ENCODE measurements at places on chromosomes 16 and 17.

DNA sequence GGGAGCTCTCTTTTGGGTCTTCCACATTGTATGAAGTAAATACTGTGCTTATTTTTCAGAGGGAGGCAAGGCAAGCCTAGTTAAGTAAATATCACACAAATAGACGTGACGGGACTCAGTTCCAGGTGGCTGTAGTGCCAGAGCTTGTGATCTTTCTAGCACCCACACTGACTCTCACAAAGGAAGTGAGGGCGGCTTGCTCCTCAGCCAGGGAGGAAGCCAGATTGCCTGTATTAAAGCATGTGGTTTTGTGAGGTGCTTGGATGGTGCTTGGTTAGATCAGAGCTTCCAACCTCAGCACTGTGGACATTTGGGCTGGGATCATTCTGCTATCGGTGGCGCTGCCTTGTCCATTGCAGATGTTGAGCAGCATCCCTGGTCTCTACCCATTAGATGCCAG is 80.1 kb downstream of the VAT1L start:
- DNase-seq = no peak

DNA sequence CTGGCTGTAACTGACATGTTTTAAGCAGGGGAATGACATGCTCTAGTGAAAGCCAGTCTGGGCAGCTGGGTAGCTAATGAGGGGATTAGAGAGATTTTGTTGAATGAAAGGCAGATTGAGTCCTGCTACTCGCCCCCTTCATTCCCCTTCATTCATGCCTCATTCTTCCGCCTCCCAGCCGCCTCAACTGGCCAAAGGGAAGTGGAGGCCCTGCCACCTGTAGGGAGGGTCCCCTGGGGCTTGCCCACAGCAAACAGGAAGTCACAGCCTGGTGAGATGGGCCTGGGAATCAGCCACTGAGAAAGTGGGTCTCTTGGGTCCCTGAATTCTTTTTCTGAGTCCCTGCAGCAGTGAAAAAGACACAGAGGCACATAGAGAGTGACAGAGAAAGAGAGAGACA is 1.1 kb upstream of the CD19 start:
- DNase-seq = peak; percentile 43

- DNase-seq = no peak
Measured at GRCh38 chr16:31179219-31179746, 656 bp upstream of the FUS start.

- DNase-seq = no peak
Measured at GRCh38 chr16:47622451-47623176, 161.5 kb downstream of the PHKB start.

- DNase-seq = no peak
Measured at GRCh38 chr17:7328840-7329373, at the start of gene NEURL4. Gene NEURL4, minus strand, starts transcription at chr17:7329335. Its CDS starts 23 bp downstream, at chr17:7329312.

DNA sequence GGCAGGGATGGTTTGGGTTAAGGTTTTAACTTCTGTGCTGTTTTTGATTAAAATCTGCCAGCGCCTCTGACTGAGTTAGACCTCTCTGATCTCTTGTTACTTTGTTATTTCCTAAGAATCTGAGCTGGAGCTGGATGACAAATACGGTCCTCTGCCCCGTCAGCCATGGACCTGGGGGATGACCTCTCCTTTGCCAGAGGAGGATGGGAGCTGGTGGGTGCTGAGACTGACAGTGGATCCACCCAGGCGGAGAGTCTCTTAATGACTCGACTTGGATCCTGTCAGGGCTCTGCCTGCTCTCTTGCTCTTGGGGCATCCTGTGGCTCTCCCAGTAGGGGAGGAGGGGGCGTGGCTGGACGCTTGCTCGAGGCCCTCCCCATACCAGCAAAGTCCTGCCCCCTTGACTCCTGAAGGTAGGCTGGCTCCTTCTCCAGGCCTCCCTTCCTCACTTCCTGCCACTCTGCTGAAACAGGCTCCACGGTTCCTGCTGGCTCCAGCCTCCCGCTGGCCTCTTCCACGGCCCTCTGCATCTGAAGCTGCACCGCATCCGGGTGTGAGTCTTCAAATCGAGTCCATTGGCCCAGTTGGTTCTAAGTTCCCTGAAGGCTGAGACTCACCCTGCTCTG is 24.8 kb upstream of the MAP3K14 start:
- DNase-seq = no peak

DNA sequence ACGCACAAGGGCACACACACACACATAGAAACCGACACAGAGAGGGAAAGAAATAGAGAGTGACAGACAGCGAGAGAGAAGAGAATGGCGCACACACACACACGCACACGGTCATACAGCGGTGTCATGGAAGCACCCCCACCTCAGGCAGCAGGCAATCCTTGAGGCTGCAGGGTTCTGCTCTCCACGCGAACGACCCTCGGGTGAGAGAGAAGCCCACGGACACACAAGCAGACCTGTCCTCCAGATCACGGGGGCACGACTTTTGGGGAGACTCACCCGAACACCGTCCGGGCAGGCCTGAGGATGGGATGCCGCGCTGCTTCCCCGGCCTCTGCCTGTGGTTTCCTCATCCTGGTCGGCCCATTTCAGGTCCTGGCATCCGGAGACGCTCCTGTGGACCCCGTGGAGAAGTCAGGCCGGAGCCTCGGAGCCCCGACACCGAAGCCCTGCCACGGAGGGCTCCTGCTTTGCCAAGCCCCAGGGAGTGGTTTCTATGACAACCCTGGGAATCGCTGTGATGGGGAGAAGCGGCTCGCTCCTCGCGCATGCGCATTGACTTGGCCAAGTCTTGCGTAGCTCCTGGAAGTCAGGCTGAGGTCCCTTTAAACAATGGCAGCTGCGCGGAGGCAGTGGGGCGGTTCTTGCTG is 118.2 kb upstream of the KCNJ18 start:
- peak; percentile 30 for DNase-seq

GRCh38 chr17:83067071-83067717 is 12.2 kb upstream of the METRNL start:
- no peak for DNase-seq

DNA sequence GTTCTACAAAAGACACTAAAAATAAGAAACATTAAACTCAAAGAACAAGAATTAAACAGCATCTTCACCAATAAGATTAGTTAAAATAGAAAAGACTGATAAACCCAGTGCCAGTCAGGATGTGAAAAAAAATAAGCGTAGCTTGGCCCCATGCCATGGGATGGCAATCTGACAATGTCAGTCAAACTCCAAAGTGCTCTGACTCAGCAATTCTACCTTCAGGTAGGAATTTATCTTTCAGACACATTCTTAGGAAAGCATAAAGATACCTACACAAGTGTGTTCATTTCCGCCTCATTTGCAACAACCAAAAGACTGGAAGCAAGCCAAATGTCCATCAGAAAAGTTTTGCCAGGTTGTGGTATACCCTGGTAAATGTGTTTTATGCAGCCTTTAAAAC is 9.1 kb upstream of the MPO start:
- no peak for DNase-seq

DNA sequence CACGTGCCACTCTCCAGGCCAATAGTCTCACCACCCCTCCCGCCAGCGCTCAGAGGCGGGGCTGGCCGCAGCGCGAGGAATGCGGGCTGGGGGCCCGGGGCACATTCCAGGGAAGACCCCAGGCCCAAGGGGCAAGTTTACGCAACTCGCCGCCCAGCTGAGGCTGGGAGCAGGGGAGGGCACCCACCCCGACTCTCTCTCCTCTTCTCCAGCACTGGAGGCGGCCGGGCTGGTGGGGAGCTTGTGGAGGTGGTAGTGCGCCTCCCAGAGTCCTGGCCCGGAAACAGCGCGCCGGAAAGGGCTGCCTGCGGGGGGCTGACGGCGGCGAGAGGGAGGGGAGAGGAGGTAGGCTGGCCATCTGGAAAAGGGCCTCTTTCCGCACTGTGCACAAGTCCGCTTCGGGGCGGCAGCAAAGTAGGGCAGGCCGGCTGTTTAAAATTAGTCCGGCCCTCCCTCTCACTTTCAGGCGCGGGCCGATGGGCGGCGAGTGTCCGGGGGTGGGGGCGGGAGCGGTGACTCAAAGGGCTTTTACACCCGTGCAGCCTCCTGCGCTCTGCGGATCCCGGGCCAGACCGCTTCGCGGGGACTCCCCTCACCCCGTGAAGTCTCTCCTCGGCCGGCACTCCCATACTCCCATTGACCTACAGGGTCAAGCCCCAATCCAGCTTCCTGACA is 1.1 kb downstream of the FHOD1 start:
- DNase-seq = peak; percentile 79

- DNase-seq = no peak
Measured at GRCh38 chr17:47254403-47254943, 846 bp downstream of the ITGB3 start.

- peak; percentile 73 for DNase-seq
Measured at GRCh38 chr17:73192206-73192893, 505 bp upstream of the COG1 start.

DNA sequence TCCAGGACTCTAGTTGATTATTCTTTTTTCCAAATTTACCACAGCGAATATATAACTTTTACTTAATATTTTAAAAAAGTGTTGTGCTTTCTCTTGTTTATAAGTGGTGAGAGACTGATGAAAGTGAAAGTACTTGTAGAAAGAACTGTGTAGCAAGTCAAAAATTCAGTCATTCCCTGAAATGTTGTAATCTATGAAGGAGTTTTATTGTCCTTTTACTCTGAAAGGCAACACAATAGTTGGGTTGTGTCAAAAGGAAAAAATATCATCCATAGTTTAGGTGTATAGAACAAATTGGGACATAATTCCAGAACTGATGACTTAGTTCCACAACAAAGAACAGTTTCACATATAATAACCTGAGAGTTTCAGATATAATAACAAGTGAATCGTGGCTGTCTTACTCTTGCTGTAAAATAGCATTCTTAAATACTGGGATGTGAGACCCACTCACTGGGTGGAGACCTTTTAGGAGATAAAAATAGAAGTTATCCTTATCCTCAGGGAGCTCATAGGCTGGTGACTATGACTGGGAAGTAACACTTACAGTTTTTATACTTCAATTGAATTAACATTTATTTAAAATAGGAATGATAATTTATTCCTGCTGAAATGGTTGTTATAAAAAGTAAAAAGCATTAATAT is 20.6 kb downstream of the CYB5B start:
- no peak for DNase-seq

DNA sequence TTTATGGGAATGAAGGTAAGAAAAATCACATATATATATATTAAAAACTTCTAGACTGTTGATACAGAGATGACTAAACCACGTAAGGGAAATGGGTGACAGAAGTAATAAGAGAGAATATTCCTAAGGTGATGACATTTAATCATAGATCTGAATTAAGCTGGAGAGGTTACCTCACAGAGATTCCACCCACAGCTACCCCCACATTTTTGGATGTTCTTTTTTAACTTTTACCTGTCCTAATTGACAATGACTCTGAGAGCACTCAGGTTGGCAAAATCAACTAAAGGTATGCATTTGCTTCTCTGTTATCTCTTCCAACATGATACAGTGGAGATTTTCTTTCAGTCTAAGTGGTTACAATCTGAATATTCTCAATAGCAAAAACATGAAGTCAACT is 1280.6 kb downstream of the CDH11 start:
- no peak for DNase-seq

DNA sequence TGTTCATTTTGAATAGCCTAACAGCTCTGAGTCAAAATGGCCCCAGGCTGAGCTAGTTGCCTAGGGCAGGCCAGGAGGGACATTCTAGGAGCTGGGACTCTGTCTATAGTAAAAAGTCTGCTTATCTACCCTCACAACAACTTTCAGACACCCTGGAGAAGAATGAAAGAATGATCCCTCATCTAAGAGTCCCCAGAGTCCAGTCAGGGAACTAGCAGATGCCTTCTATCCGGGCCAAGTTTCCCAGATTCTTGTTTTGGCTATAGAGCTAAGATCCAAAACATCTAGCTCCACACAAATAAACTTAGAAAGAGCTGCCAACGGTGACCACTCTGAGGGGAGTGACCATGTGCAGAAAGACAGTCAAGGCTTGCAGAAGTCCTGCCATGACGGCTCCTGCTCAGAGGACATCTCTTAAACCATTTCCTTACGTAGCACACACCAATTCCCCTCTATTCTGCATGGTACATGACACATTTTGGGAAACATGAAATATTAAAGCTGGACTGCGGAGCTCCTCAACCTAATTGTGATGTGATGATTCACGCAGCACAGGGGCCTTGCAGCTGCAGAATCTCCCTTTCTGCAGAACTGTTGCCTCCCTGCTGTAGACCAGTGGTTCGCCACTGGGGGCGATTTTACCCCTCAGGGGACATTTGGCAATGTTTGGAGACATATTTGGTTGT is 24.2 kb downstream of the FAM20A start:
- DNase-seq = no peak

GRCh38 chr16:49634235-49635008 is 221.5 kb downstream of the ZNF423 start:
- no peak for DNase-seq

DNA sequence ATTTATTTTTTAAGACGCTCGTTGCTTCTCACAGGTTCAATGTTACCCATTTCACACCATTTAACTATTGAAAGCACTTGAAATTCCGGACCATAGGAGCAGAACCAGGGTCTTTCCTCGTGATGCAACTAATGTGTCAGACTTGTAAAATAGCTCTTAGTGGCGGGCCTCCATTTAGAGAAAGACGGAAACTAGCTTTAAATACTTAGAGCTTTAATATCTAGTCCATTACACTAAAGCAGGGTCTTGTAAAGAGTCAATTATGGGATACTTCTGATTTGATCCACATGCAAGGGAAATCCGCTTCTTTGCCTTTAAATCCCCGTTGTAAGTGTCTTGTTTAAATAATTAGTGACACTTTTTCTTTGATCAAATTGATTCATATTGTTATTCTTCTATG is 56.6 kb downstream of the NACA2 start:
- DNase-seq = no peak

DNA sequence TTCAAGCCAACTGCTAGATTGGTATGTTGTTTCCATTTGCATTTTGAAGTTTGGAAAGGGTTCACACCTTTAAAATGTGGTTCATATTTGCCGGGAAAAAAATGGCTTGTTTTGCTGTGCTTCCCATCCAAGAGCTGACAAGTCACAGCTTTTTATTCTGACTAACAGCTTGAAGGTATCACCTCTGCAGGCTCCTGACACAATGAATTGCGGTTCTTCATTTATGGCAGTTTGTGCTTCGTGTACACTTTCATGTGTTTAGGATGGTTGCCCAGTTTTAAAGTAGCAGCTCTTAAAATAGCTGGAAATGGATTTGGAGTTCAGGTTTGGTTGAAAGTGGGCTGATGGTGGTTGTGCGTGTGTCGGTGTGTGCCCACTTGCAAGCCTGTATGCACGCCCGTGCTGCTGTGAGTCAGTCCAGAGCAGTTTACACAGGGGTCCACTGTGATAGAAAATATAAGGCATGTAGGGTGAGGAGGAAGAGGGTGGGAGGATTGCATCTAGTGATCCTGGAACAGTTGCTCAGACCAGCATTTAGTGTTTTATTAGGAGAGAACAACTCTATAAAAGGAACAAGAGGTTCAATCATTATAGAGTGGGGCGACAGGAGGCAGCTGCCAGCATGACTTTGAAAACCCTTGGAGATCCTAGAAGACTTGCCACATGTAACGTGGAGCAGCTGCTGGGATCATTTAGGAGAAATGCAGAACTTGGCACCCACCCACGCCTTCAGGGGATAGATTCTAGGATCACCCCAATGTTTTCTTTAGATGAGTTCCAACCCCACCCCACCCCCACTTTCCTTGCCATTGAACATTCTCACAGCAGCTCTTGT is 108.0 kb upstream of the TBX2 start:
- no peak for DNase-seq

- DNase-seq = peak; percentile 75
Measured at GRCh38 chr17:44865231-44865660, 17.6 kb downstream of the HIGD1B start.
